ENCODE measurements at places on chromosomes 5 and 9.

DNA sequence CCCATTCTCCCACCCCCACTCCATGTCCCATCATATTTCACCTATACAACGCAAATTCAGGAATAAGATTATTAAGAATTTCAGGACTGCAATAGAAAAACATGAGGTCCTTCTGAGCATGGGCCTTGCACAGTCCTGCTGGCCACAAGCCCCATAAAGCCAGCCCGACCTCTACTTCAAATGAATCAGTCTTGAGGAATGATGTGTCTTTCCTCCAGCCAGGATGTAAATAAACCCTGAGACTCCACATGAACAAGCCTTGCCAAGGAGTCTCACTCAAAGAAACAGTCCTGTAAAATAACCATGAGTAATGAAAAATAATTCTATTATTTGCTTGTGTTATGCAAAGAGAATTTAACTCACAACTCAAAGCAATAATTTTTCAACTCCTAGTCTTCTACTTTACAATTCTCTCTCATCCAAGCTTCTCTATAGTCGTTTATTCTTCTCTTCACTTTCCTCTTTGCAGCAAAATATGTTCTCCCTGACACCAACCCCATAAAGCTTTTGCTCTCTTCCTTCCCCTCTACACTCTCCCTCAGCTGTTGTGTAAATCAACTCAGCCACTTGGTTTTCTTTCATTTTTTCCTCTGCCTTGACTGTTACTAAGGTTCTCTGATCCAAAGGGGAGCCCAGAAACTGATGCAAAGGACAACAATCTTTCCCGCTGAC, 140.1 kb upstream of the MOCS2 start:
- DNase-seq = peak; percentile 67

- no peak for DNase-seq
These were observed 1.0 kb upstream of the F2R start for GRCh38 chr5:76714751-76715485.

DNA sequence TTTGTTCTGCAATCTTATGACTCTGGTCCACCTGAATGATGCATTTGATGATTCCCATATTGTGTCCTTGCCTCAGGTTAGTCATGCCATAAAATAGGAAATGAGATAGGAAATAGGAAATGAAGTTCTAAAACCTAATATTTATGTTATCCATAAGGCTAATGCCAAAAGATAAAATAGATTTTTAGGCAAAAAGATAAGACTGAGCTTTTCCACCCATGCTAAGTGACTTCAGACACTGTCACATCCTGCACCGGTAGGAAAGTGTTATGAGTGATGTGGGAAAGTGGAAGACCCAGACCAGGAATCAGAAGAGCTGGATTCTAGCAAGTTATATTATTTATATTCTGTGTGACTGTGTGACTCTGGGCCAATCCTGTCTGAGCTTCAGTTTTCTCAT, 600.8 kb upstream of the DMAC1 start:
- no peak for DNase-seq

DNA sequence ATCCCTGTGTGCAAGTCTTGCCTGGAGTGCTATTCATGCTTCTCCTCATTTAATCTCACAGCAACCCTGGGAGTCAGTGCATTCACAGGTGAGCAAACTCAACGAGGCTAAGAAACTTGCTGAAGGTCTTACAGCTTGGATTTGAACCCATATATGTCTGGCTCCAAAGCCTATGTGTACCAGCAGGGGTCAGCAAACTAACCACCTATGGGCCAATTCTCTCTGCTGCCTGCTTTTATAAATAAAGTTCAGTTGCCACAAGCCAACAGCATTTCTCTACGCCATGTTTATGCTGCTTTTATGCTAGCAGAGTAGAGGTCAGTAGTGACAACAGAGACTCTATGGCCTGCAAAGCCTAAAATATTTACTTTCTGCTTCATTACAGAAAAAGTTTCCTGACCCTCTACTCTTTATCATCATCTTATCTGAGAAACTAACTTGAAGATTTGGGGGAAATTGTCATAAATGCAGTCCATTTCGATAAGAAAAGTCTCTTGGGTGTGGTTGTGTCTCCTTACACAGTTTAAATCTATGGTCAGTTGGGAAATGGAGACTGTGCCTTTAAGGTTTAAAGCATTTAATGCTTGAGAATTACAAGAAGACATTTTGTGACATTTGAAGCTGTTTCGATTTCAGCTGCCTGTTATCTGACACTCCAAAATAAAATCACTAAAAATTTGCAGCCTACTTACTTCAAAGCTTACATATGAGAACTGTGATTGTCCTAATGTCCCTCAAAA, 137.7 kb downstream of the PRELID2 start:
- DNase-seq = peak; percentile 25

DNA sequence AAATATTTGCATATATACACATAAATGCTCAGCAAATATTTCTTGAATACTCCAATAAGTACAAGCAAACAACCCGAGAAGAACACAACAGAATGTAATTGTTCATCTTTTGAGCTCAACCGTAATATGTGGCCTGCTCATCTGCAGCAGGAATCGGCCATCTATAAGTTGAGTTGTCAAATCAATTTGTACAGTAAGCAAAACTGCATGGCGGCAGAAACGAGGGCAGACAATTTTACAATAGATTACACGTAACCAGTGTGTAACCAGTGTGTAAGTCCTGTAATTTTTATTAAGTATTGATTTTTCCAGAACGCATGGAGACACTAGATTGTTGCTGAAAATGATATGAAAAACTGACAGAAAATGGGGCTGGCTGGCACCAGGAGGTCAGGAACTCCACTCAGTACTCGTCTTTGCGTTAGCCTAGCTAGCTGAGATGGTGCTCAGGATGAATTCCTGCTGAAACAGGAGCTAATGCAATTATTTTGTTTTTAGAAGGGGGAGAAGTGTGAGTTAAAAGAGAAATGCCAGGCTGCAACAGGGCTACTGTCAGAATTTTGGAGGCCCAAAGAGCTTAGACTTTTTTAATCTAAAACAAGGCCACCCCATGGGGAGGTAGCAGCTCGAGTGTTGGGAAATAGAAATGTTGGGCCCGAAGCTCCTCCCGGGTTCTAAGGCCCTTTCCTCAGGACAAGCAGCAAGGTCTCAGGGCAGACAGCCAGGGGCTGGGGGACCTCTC, 682 bp downstream of the DHX29 start:
- peak; percentile 19 for DNase-seq

- DNase-seq = no peak
These were observed 369.2 kb upstream of the MPDZ start for GRCh38 chr9:13648676-13649075.

- no peak for DNase-seq
These were observed 56.3 kb downstream of the SLF1 start for GRCh38 chr5:94674490-94675382.

DNA sequence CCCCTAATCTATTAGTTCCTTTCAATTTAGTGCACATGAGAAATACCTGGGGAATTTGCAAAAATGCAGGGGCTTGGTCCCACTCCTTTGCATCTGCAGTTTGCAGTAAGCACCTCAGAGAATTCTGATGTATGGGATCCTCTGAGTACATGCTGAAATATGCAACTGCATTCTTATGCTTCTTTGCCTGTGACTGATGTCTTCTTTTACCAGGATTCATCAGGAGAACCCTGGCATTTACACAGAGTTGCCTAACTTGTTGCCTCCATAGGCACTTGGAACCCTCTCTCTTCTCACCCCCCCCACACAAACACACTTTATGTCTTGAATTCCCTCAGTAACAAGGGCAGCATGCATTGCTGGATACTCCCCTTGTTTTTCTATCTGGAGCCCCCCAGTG, 173.1 kb downstream of the KDM4C start:
- no peak for DNase-seq

DNA sequence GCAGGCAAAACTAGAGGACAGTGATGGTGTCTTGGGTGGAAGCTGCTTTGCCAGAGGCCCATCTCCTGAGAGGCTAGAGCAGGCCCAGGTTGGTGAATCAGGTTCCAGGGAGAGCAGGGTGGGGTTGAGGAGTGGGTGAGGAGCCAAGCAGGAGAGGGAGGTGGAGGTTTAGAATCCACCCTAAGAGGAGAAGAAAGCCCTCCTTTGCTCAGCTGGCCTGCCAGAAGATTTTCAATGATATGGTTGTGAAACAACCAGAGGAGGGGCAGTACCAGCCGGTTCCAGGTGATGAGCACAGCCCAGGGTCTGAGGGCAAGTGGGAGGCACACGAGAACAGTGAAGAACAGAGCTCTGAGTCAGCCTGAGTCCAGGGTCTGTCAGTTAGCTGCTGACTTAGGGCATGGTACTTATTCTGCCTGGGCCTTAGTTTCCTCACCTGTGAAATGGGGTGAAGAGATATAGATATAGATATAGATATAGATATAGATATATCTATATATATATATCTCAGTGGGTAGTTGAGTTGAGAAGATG, 17.8 kb downstream of the PPARGC1B start:
- no peak for DNase-seq

GRCh38 chr9:77714077-77714549, 66.0 kb upstream of the GNA14 start:
- DNase-seq = no peak

- DNase-seq = no peak
These were observed 447 bp downstream of the UBLCP1 start for GRCh38 chr5:159263569-159263905.

- no peak for DNase-seq
These were observed 147.2 kb downstream of the PCSK5 start for GRCh38 chr9:76037587-76038225.

- no peak for DNase-seq
These were observed 782.8 kb upstream of the ACO1 start for GRCh38 chr9:31601666-31602065.

- DNase-seq = peak; percentile 87
These were observed 275.9 kb downstream of the ACTL7B start for GRCh38 chr9:108579757-108580439.

GRCh38 chr5:83443534-83443933, 28.0 kb upstream of the VCAN start:
- no peak for DNase-seq

- no peak for DNase-seq
These were observed 5.7 kb upstream of the SYK start for GRCh38 chr9:90795871-90796317.

DNA sequence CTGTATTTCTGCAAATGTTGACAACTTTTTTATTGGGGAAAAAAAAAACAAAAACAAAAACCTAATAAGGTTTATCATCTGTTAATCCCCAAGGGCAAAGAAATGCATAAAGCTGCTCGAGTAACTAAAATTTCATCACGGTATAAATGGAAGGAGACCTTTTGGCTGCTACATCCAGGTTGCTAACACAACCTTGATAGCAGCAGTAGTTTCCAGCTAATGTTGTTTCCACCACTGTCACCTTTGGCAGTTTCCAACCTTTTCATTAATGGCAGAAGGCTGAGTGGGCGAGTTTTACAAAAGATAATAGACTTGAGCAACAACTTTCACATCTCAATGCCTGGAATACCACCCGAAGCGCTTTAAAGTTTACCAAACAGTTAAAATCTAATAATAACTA, 8.5 kb downstream of the PAIP1 start:
- DNase-seq = no peak

GRCh38 chr5:2740051-2740875, 11.2 kb downstream of the IRX2 start:
- no peak for DNase-seq

DNA sequence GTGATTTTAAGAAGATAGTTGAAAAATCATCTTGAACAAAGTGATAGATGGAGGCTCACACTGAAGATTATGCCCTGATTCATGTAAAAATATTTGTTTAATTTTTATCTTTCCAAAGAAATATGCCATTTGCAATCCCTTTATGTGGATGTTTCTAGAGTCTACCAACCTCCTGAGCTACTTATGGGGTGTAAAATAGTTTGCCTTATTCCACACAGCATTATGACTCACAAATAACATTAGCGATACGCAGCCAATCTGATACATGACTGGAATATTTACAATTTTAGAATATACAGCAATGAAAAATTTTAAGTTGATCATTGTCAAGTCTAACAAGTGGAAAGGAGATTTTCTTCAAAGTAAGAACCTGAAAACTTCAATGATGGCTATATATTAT, 327.5 kb downstream of the EDIL3 start:
- DNase-seq = no peak

GRCh38 chr5:10431415-10431814, 10.3 kb upstream of the ROPN1L start:
- no peak for DNase-seq

- DNase-seq = no peak
These were observed 7.8 kb upstream of the DELE1 start for GRCh38 chr5:141915881-141916336.

- no peak for DNase-seq
These were observed 7.2 kb downstream of the SLC6A3 start for GRCh38 chr5:1437876-1438559.

DNA sequence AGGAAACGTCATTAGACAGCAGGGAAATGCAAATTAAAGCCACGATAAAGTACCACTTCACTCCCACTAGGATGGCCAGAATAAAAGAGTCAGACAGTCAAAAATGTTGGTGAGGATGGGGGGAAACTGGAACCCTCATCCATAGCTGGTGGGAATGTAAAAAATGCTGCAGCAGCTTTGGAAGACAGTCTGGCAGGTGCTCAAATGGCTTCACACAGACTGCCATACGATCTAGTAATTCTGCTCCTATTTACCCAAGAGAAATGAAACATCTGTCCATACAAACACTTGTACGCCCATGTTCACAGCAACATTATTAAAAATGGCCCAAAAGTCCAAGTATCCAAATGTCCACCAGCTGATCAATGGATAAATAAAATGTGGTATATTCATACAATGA, 158.9 kb upstream of the PHYKPL start:
- DNase-seq = no peak

DNA sequence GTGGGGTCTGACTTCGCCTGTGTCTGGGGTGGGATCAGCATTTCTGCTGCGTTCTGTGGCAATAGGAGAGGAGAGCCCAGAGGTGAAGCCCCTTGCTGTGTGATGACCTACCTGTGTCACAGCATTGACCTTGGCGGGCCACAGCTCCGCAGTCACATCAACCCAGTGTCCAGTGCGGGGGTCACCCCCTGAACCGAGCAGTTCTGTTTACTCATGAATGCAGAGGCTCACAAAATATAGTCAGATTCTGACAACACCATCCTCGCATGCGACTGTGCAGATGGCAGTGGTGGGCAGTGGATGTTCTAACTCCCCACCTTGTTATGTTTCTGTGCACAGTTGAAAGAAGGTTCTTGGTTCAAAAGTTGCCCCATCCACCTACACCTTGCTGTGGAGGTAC, 100.1 kb downstream of the ADAMTS16 start:
- no peak for DNase-seq

GRCh38 chr5:131386124-131386523, 122.3 kb downstream of the CDC42SE2 start:
- DNase-seq = no peak

- no peak for DNase-seq
These were observed 4.2 kb upstream of the ZNF346 start for GRCh38 chr5:177018341-177018740.

GRCh38 chr5:138981586-138981985, 106.5 kb upstream of the LRRTM2 start:
- no peak for DNase-seq

- DNase-seq = peak; percentile 8
These were observed 79.7 kb downstream of the ELAVL2 start for GRCh38 chr9:23746317-23746716.

DNA sequence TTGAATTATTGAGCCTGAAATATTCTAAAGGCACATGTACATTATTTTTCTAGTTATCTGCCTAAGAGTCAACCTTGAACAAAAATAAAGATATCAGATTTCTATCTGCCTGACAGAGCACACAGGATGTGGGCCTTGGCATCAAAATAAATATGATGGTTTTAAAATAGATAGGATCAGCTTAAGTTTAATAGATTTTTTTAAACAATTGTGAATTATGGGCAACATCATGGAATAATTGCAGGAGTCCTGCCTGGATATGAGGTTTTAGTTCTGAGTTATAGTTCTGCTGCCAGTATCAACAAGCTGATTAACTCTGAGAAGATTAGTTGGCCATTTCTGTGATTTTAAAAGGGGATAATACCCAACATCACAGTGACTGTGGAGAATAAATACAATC, 107.0 kb upstream of the PCA3 start:
- no peak for DNase-seq
